Muscle of back (tissue), 13 donors: ENCODE measurements at places on chromosomes 3 and 15.

- peak; percentile 91 for DNase-seq
These were observed 129.1 kb upstream of the SMAD3 start for GRCh38 chr15:66936109-66936860.

DNA sequence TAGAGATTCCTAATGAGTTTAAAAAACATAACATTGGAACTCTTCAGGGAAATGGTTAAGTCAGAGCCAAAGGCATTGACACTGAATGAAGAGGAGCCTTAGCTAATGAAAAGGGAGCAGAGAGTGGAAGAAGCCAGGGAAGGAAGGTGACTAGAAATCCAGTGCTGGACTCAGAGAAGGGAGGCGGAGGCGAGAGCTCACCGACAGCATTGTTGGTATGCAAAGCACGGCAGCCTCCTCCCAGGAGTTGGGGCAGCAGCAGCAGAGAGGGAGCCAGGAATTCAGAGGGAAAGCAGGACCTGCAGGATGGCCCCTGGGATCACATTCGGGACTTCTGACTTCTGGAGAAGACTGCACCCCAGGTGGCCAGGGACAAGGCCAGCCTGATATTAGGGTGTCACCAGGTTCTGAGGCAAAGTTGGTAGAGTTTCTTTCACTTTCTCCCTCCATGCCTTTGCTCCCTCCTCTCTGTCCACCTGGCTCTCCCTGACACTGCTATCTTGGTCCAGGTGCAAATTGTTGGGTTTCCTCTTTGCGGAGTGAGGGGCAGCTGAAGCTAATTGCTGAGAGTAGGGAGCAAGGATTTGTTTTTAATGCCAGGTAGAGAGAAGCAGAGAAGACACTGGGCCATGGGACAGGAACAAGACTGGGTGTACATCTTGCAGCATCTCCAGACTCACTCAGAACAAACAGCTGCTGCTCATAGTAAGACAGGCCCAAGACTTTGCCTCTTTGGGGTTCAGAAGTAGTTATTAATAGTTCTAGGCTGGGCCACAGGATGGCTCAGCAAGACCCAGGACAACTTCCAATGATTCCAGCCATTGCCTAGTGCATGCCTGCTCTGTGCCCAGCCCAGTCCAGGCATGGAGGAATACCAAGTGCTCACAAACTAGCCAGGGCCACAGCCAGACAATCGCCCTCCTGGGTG lies 157.9 kb downstream of the TLE3 start:
- no peak for DNase-seq

GRCh38 chr3:116339441-116340028 lies 105.8 kb downstream of the LSAMP start:
- peak; percentile 58 for DNase-seq

DNA sequence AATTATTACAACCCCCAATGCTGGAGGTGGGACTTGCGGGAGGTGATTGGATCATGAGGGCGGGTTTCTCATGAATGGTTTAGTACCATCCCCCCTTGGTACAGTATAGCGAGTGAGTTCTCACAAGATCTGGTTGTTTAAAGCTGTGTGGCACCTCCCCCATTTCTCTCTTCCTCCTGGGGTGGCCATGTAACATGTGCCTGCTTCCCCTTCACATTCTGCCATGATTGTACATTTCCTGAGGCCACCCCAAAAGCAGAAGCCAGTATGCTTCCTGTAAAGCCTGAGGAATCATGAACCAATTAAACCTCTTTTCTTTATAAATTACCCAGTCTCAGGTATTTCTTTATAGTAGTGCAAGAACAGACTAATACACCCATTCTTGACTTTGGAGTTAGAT lies 20.3 kb upstream of the PROK2 start:
- no peak for DNase-seq

DNA sequence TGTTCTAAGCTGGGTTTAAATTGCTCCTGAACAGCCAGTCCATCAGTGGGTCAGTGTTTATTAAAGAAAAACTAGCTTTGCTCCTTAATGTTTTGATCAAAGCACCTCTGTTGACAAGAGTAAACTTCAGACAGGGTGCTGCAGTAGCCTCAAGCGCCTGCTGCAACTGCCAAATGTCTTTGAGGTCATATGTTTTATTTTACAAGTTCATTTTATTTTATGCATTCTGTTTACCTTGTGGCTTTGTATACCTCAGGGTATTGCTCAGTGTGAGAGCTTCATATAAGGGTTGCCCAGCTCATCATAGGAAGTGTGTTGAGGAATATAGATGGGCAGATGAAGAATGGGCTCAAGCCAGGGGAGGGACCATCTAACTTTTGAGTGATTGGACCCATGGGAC lies 8.5 kb downstream of the MYZAP start:
- no peak for DNase-seq

DNA sequence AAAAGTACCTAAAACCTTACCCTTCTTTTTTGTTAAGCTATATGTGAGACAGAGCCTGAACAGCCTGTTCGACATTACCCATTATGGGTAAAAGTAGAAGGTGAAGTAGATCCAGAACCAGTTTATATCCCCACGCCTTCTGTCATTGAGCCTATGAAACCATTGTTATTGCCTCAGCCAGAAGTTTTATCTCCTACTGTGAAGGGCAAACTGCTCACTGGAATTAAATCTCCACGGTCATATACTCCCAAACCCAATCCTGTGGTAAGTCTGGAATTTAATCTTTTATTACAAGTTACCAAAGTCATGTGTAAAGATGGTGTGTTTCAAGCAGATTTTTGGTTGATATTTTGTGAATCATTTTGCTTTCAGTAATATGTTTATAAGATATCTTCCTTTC lies 47.1 kb upstream of the MAPKBP1 start:
- no peak for DNase-seq

DNA sequence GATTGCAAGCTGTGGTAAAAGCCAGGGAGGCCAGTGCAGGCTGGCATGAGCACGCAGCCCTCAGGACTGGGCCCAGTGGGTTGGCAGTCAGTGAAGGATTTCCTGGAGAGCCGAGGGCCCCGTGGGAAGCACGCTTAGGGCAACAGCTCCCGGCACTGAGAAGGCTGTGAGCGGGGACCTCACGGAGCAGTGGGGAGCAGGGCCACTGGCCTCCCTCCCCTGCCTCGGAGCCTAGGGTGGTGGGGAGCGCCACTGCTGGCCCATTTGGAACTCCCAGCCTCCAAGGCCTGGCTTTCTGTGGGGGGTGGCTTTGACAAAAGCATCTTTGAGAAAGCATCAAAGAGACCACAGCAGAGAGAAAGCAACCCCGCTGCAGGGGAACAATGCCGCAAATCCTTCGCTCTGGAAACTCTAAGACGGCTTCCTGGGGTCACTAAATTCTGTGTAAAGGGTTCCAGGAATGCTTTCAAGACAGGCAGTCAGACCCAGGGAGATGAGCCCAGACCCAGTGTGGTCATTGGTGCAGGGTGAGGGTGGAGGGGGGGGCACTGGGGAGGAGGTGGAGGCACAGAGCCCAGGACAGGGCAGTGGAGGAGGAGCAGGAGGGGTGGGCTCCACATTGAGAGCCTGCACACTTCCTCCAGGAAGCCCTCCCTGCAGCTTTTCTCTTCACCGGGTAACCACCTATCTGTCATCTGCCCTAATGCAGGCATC lies 9.5 kb upstream of the APBA2 start:
- DNase-seq = no peak

GRCh38 chr15:52677593-52678467 lies 1.4 kb downstream of the ATOSA start:
- DNase-seq = peak; percentile 87

DNA sequence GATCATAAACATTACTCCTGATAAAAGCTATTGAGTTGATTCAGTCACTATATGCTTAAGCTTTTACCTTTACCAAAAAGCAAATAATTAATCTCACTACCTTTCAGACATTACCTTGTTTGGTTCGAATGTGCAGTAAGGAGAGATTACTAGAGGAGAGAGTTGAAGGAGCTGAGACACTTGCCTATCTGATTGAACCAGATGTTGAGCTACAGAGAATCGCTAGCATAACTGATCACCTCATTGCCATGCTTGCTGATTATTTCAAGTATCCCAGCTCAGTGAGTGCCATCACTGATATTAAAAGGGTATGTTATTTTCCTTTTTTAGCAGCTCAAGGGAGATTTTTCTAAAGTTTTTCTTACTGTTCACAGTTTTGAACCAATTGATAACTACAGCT lies 54.6 kb downstream of the ARMC8 start:
- DNase-seq = no peak

DNA sequence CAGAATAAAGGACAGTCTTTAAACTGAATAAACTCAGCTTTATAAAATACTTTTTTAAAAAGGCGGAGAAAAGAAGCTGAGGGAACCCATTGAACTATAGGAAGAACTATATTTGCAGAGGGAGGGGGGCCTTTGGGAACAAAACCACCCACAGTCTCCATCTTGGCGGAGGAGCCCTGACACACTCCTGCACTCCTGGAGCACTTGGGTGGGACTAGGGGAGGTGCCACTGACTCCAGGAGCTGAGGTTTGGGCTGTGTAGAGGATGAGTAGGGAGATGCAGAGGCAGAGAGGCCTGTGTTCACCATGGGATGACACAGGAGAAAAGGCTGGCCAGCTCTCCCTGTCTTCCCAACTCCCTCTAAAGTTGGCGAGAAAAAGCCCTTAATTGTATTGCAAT lies 35.8 kb downstream of the IFT122 start:
- DNase-seq = no peak

DNA sequence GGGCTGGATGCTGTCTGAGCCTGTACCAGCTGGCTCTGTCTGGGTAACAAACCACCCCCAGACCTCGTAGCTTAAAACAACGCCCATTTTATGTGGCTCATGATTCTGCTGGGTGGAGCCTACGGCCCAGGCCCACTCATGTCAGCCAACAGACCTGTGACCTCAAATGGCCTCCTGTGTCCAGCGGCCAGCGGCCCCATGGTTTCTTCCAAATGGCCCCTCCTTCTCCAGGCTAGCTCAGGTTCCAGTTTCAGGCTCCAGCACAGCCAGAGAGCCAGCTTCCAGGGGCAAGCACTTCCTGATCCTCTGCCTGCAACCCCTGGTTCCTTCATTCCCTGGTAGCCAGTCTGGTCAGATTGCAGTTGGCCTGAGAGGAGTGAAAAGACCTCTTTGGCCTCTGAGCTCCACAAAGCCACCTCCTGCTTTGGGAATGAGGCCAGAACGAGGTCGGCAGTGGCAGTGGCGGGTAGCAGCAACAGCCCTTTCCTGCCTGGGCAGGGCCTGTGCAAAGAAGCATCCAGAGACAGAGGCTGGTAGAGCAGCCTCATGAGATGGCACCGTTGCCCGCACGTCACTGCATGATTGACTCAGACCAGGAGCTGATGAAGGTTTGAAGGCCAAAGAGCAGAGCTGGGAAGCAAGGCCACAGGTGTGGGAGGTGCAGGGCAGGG lies 21.0 kb upstream of the PLXNA1 start:
- peak; percentile 32 for DNase-seq

DNA sequence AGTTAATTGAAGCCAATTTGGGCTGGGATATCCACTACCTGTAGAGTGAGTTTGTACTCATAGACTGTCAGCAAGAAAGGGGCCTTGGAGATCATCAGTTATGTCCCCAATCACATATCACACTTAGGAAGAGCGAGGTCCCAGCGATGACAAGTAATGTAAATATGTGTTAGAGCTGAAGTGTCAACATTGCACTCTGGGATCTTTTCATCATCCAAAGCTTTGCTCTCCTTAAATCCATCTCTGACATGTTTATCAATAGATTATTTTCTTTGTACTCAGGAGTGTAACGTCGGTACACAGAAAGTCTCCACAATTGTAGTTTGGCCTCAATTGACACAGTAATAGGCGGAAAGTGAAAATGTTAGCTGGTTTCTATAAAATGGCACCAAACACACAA lies 113.7 kb upstream of the TPRG1 start:
- DNase-seq = no peak

GRCh38 chr15:27459836-27460235 lies 488.9 kb downstream of the GABRG3 start:
- no peak for DNase-seq

DNA sequence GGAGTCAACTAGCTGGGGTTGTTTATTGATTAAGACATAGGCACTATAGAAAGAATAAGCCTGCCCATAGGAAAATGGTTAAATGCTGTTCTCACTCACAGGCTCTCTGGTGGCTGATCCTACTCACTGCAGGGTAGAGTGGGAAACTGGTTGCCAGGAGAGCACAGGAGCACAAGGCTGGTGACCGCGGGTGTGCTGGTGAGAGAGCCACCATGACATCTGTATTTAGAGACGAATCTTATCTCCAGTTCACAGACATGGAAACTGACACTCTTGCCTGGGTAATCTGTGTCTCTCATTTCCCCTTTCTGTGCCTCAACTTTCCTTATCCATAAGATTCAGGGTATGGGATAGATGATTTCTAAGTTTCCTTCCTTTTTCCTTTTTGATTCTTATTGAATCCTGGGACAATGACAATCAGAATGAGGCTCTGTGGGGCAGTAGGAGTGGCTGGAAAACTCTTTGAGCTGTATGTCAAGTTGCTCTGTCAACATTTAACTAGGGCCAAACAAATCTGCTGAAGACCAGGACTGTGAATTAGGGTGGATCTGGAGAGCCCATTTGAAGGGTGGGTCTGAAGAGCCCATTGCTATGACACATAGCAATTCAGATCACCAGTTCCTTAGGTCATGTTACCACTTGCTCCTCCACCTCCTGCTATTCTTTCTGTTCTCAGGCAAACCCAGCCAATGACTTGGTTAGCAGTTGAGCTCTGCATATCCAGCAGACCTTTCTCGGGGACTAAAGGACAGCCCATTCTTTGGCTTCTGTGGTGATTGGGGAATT lies 286.1 kb upstream of the TBL1XR1 start:
- no peak for DNase-seq

DNA sequence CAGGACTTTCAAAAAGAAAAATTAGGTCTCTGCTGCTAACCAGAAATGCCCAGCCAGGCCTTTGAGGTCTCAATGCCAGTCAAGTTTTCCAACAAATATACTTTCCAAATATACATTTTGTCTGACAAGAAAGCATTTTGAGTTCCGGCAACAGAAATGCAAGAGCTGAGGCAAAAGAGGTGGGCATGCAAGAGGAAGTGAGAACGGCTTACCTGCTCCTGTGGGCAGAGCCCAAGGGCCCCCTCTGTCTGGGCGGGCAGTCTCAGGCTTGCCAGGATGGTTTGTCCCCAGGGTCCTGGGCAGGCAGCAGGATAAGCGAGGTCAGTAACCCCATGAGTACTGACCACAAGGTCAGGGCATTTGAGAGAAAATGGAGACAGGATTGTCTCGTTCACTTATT lies 136.1 kb upstream of the TOPAZ1 start:
- DNase-seq = no peak

GRCh38 chr15:81752546-81752942 lies 293.3 kb downstream of the MEX3B start:
- DNase-seq = peak; percentile 76

- DNase-seq = no peak
These were observed 111.5 kb downstream of the ZNF609 start for GRCh38 chr15:64571857-64572291.

GRCh38 chr15:94582368-94582767 lies 351.0 kb downstream of the MCTP2 start:
- DNase-seq = no peak

DNA sequence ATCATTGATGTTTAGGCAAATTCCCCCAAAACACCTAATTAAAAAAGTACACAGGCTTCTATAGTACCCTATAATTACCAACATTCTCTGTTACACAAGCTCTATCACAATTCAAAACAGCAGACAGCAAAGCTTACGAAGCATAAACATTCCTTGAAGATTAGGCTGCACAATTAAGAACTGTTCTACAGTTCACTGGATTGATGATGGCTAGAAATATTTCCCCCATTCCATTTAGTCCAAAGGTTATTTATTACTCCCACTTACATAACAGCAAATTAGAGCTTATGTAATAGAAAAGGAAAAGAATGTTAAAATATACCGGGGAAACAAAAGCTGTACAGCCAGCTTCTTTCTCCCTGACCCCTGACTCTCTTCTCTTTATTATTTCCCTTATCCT lies 49.3 kb downstream of the UACA start:
- DNase-seq = no peak
